ENCODE measurements at places on chromosomes 4 and X.

DNA sequence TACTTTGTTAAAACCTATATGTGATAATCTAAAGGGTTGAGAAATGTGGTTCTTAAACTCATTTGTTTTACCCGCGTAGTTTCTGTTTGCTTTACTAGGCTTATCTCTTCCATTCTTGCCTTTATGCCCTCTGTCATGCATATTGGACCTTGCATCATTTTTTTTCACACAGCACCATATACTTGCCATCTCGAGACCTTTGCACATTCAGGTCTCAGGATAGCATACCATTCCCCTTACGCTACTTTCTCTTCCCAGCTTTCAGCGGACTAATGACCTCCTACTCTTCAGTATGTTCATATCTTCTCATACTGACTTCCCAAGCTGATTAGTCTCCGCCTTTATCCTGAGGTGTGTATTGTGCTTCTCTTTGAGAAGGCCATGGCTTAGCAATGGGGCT lies 40.5 kb downstream of the USP38 start:
- DNase-seq = no peak

GRCh38 chr4:80425124-80426100 lies 89.9 kb downstream of the CFAP299 start:
- no peak for DNase-seq

GRCh38 chr4:189822326-189822725 lies 118.3 kb upstream of the FRG1 start:
- no peak for DNase-seq

- no peak for DNase-seq
Observed at GRCh38 chr4:1516881-1517480, 110.7 kb upstream of the NKX1-1 start.

- no peak for DNase-seq
Observed at GRCh38 chr4:166987026-166987425, 247.3 kb downstream of the SPOCK3 start.

GRCh38 chr4:1684506-1685234 lies 557 bp upstream of the FAM53A start:
- no peak for DNase-seq

DNA sequence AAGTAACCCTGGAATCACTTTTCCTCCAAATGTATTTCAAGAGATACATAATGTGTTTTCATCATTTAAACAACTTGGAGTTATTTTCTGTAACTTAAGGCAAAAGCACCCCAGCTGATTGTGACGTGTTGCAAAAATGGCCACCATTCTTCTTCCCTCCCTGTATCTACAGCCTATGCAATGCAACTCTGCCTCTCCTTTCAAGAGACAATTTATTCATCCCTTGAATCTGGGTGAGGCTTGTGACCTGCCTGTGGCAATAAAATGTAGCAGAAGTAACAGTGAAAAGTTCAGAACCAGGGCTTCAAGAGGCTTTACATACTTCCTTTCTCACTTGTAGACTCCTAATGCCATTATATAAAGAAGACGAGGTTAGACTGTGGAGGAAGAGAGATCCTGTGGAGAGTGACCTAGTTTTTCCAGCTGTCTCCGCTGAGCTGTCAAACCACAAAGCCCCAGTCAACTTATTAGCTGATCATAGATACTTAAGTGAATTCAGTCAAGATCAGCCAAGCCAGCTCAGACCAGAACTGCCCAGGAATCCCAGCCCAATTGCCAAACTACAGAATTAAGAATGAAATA lies 81.0 kb upstream of the KLF3 start:
- DNase-seq = no peak

DNA sequence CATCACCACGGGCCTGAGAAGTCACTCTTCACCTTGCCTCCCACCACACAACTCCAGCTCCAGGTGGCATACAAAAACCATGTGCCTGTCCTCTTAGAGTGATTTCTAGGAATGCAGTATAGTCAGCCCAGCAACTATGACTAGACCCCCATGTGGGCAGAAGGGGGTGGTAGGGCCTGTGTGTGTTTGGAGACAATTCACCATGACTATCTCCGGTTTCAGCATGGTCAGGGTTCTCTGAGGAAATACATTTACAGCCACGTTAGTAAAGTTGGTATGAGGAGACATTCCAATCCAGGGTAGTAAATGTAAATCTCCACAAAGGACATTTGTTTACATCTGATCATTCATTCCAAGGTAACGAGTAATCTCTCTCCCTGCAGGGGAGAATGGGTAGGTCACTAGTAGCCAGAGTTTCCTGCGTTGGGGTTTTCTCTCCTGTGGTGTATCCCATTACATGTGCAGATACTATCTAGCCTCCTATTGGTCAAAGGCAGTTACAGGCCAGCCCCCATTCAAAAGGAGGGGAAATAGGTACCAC lies 4.2 kb upstream of the MTMR1 start:
- no peak for DNase-seq

DNA sequence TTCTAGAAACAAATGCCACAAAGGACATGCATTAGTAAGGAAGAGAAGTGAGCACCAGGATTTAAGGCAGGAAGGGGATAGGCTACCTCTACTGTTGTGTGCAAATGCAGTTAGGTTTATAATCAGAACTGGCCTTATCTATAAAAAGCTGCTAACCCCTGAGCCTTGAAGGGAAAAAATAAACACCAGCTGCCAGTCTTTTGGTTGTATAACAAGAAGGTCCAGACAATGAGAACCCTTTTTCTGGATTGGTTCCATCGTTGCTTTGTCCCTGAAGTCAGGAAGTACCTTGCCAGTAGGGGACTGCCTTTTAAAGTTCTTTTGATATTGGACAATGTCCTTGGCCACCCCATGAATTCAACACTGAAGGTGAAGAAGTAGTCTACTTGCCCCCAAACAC lies 126.7 kb upstream of the OTUD4 start:
- DNase-seq = no peak

- no peak for DNase-seq
Observed at GRCh38 chrX:32185160-32185559, 1026.2 kb downstream of the DMD start.

- no peak for DNase-seq
Observed at GRCh38 chr4:137524725-137525369, 7.4 kb downstream of the PCDH18 start.

- peak; percentile 78 for DNase-seq
Observed at GRCh38 chrX:110097920-110098319, 95.0 kb downstream of the TMEM164 start.

GRCh38 chr4:139553751-139554641 lies 2.0 kb downstream of the SETD7 start:
- DNase-seq = no peak

GRCh38 chrX:143437439-143437838 lies 79.8 kb downstream of the SPANXN3 start:
- peak; percentile 34 for DNase-seq

DNA sequence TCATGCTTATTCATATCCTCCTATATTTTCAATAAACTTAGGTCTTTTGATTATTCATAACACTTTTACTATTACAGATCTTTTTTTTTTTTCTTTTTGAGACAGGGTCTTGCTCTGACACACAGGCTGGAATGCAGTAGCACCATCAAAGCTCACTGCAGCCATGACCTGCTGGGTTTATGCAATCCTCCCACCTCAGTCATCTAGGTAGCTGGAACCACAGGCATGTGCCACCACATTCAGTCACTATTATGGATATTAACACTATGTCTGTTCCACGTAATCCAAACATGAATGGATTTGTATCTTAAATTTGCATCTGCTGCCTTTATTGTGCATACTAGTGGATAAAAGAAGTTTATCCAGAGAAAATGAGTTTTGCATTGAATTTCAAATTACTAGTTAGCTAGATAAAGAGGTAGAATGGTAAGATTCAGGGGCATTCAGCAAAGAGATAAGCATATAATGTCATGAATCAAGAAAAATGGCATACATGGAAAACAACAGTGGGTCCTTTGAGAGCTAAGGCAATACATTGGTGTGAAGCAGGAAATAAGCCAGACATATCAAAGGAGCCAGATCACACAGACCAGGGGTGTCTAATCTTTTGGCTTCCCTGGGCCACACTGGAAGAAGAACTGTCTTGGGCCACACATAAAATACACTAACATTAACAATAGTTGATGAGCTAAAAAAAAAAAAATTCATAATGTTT lies 13.9 kb downstream of the ANAPC10 start:
- DNase-seq = no peak

DNA sequence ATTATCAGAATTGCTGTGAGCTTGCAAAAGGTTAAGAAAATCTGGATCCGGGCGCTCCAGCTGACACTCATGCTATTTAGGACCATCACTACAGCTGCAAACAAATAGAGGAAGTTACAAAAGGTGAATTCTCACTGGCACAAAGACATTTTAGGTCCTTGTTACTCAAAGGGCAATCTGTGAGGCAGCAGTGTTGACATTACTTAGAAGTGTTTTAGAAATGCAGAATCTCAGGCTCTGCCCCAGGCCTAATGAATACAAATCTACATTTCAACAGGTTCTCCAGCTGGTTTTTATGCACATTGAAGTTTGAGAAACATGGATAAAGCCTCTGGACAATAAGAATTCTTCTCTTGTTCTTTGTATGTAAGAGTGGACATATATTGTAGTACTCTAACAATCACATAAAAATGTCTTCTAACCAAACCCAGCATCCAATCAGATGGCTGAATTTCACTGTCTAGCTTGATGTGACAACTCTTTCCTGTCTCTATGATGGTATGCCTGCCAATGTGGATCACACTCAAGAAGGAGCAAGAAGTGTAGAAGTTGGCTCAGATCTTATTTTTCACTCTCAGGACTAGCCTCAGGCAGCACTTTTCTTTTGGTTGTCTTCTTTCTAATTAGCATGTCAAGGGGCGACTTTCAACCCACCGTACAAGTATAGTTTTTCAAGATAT lies 18.8 kb downstream of the SLC7A11 start:
- DNase-seq = no peak

Measured in NCI-H1105 treated with DMSO at 0.1 percent for 48 hours (cell line).